Prostate gland (tissue), 2 donors: ENCODE measurements at places on chromosomes 5 and 9. TPM values are rescaled to one million over a fixed set of nuclear protein-coding genes. Genes with fewer than 3 reads are reported as not detected.
A peak's percentile ranks its signal among the peaks of the same experiment; 100 is the strongest.

The TTC16 gene
- 3.4 TPM for total RNA-seq

DNA sequence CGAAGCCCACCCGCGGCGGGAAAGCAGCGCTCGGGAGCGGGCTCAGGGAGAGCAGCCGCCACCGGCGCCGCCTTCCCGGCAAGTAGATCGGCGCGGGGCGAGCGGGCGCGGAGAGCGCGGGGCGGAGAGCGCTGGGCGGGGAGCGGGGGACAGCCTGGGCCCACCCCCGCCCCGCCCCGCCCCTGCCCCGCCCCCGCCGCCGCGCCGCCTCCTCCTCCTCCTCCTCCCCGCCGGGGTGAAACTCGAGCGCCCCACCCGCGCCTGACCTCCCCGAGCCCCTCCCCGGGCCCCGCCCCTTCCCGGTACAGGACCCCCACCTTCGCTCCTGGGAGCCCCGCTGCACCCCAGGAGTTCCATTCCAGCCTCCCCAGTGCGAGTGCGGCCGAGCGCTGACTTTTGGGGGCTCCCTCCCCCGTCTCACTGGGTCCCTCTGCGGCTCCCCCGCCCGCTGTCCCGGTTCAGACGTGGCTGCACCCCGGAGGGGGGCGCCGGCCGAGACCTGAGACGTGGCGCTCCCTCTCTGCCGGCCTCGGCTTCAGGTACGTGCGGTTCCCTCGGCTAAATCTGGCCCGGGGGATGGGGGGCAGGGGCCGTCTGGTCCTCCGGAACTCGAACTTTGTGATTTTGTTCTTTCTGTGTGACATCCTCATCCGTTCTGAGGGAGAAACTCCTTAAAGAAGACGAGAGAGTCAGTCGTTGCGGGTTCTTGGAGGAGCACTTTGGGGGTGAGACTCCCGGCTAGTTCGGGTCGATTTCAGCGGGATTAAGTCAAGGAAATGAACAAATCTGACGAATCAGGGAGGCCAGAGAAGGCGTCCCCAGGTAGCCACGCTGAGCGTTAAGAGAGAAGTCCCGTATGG is at the start of gene SEMA5A:
SEMA5A (minus strand) TSS at position 84 of the 860 bp plus-strand sequence. CDS start 166,129 bp downstream, outside the sequence.
- peak within 1 kb of the TSS; percentile 92 for H3K27ac ChIP-seq
- peak within 1 kb of the TSS; percentile 67 for H3K4me3 ChIP-seq
- peak; percentile 80 for DNase-seq

- H3K4me1 ChIP-seq, result no peaks in the 10 kb centered on the region
- H3K27me3 ChIP-seq, result no peaks in the 10 kb centered on the region
- DNase-seq, result no peak
- H3K36me3 ChIP-seq, result no peaks in the 10 kb centered on the region
- peak overlapping the region; percentile 16 for H3K27ac ChIP-seq
These were observed 34.2 kb downstream of the C9orf50 start for GRCh38 chr9:129586685-129587084.

DNA sequence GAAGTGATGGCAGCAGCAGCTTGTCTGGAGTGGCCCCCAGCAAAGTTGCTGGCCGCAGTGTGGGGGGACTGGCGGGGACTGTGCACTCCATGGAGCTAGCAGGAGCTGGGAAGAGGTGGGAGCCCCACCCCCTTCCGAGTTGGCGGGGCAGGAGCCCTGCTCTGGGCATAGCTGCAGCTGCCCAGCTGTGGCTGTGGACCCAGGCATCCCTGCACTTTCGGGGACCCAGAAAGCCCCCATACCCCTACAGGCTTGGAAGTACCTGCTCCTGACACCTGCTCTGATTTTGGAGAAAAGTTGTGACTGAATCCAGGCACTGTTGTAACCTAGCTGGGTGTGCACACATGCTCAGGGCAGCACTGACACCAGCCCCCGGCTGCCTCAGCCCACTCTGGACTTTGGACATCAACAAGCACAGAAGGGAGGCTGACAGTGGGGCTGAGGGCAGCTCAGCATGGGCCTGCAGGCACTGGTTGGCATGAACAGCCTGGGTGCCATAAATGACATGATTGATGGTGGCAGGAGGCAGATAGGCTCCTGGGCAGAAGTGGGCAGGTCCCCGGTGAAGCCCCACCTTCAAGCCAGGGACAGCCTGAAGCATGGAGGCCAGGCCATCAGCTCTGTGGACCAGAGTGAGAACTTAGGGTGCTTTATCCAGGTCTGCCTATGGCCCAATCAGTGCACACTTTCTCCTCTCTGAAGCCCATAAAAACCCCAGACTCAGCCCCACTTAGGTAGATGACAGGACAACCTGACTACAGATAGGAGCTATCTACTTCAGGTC is 12.6 kb downstream of the LMBRD2 start:
- no peak overlapping the region for H3K4me3 ChIP-seq
- no peaks in the 10 kb centered on the region for H3K4me1 ChIP-seq
- H3K27ac ChIP-seq, result no peak overlapping the region
- H3K36me3 ChIP-seq, result no peaks in the 10 kb centered on the region

The LRRC19 gene
- total RNA-seq, result not detected

- H3K36me3 ChIP-seq, result no peaks in the 10 kb centered on the region
- H3K27ac ChIP-seq, result no peak overlapping the region
- no peak for DNase-seq
- H3K4me1 ChIP-seq, result no peaks in the 10 kb centered on the region
- H3K4me3 ChIP-seq, result no peak overlapping the region
These were observed 18.9 kb downstream of the TCF7 start for GRCh38 chr5:134133188-134133994.

- no peaks in the 10 kb centered on the region for H3K27me3 ChIP-seq
- H3K36me3 ChIP-seq, result no peaks in the 10 kb centered on the region
- no peak overlapping the region for H3K4me3 ChIP-seq
- DNase-seq, result no peak
- no peaks in the 10 kb centered on the region for H3K4me1 ChIP-seq
These were observed 42.1 kb downstream of the MRPL36 start for GRCh38 chr5:1757511-1757910.

DNA sequence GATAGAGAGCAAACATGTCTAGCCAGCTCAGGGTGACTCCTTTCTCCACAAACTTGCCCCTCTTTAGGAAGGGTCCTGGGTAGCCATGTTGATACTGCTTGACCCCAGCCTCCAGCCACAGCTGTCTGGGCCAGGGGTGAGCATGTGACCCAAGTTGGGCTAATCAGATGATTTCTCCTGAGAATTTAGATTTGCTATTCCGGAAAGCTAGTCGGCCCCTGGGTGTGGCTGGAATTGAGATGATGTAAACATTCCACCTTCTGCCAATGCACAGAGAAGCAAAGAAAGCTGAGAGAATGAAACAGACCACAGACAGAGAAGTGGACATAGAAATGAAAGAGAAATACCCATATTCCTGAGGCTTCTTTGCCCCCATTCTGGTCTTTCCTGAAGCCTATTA is 17.8 kb upstream of the B4GALT1 start:
- no peak overlapping the region for H3K27ac ChIP-seq
- no peaks in the 10 kb centered on the region for H3K27me3 ChIP-seq
- H3K4me3 ChIP-seq, result no peak overlapping the region
- H3K36me3 ChIP-seq, result no peaks in the 10 kb centered on the region
- no peaks in the 10 kb centered on the region for H3K4me1 ChIP-seq
- DNase-seq, result no peak

- H3K4me3 ChIP-seq, result peak overlapping the region; percentile 79
- no peaks in the 10 kb centered on the region for H3K36me3 ChIP-seq
- H3K27me3 ChIP-seq, result no peaks in the 10 kb centered on the region
- no peaks in the 10 kb centered on the region for H3K4me1 ChIP-seq
- DNase-seq, result no peak
- H3K27ac ChIP-seq, result peak overlapping the region; percentile 93
These were observed 1.0 kb downstream of the CERT1 start for GRCh38 chr5:75510417-75510835.

DNA sequence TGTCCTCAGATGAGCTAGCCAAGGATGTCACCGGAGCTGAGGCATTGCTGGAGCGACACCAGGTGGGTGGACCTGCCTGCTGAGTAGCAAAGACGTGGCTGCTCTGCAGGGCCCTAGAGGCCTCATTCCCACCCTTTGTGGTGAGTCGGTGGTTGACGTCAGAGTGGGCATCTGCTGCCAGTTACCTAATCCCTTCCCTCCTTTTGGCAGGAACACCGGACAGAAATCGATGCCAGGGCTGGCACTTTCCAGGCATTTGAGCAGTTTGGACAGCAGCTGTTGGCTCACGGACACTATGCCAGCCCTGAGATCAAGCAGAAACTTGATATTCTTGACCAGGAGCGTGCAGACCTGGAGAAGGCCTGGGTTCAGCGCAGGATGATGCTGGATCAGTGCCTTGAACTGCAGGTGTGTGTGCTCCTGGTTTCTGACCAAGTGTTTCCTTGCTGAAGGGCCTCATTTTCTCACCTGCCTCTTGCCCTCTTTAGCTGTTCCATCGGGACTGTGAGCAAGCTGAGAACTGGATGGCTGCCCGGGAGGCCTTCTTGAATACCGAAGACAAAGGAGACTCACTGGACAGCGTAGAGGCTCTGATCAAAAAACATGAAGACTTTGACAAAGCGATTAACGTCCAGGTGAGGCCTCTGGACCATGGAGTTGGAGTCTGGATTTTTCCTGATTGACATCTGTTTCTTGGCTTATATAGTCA is 48.9 kb downstream of the DYNC2I2 start:
- peaks cover 29% of the 10 kb centered on the region for H3K36me3 ChIP-seq
- H3K27me3 ChIP-seq, result no peaks in the 10 kb centered on the region
- H3K27ac ChIP-seq, result peak overlapping the region; percentile 78
- H3K4me1 ChIP-seq, result peaks cover 12% of the 10 kb centered on the region
- peak; percentile 95 for DNase-seq

DNA sequence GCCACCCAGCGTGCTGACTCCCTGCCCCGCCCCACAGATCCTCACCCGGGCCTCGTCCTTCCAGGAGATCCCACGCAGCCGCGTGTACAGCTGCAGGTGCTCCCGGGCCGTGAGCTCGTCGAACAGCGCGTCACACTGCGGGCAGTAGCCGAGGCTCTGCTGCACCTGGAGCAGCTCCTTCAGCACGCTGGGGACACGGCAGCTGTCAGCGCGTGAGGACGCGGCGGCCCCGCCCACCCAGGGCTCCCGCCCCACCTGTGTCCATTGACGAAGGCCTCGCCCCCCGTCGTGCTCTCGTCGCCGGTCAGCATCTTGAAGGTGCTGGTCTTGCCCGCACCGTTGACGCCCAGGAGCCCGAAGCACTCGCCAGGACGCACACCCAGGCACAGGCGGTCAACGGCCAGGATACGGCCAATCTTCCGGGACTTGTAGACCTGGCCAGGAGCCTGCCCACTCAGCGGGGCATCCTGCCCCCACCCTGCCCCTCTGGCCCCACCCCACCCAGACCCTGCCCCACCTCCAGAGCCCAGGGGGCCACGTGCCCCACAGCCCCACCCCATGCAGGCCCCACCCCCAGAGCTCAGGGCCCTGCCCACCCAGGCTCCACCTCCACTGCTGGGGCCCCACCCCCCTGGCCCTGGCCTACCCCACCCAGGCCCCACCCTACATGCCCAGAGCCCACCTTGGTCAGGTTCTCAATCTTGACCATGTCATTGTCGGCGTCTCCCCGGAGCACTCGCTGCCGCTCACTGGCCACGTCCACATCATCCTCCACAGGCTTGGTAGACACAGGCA is 13.8 kb upstream of the CLIC3 start:
- no peaks in the 10 kb centered on the region for H3K27me3 ChIP-seq
- no peak for DNase-seq
- H3K27ac ChIP-seq, result no peak overlapping the region
- H3K4me1 ChIP-seq, result no peaks in the 10 kb centered on the region
- no peak overlapping the region for H3K4me3 ChIP-seq

The ADGRD2 gene
- total RNA-seq, result 1.0 TPM
